Smooth muscle cell of the umbilical artery (primary cell): ENCODE measurements at places on chromosomes 1 and 21. TPM values are rescaled to one million over a fixed set of nuclear protein-coding genes. Genes with fewer than 3 reads are reported as not detected.

Gene RBP7
- not detected in 2 replicates for total RNA-seq

Gene LORICRIN
- total RNA-seq, result not detected in 2 replicates

Gene ETNK2
- total RNA-seq, result 0.60 and 1.5 TPM in 2 replicates

Gene ALPL
- 0.30 and 2.7 TPM in 2 replicates for total RNA-seq

Gene KRTAP7-1
- total RNA-seq, result not detected in 2 replicates

Gene CLCA4
- not detected in 2 replicates for total RNA-seq

Gene IRF6
- total RNA-seq, result 0.05 and 0.59 TPM in 2 replicates

Gene MEX3A
- total RNA-seq, result 3.3 and 7.4 TPM in 2 replicates

Gene CYP2J2
- under 0.01 and 0.32 TPM in 2 replicates for total RNA-seq

Gene OR14K1
- total RNA-seq, result not detected in 2 replicates

Gene GBP5
- not detected in 2 replicates for total RNA-seq

Gene TNNT2
- total RNA-seq, result not detected in 2 replicates

Gene RORC
- total RNA-seq, result not detected in 2 replicates

Gene ANGPTL7
- total RNA-seq, result 10.4 TPM in 1 of 2 replicates, not detected in the other

Gene PRR9
- 0.51 TPM in 1 of 2 replicates, not detected in the other for total RNA-seq

Gene CHML
- 9.2 and 17.5 TPM in 2 replicates for total RNA-seq

Gene ZBTB8A
- 7.2 and 8.0 TPM in 2 replicates for total RNA-seq

Gene PMF1
- 22.0 and 22.9 TPM in 2 replicates for total RNA-seq

Gene PTGER3
- under 0.01 and 1.2 TPM in 2 replicates for total RNA-seq

Gene MANEAL
- 0.30 and 0.69 TPM in 2 replicates for total RNA-seq

Gene LCE2A
- total RNA-seq, result not detected in 2 replicates

Gene COL8A2
- 9.2 and 19.6 TPM in 2 replicates for total RNA-seq

Gene DIO1
- total RNA-seq, result not detected in 2 replicates

Gene SLC1A7
- total RNA-seq, result not detected in 2 replicates

Gene PRAMEF2
- not detected in 2 replicates for total RNA-seq

Gene RC3H1
- 14.6 and 22.4 TPM in 2 replicates for total RNA-seq

Gene PROK1
- total RNA-seq, result not detected in 2 replicates

Gene TMEM81
- total RNA-seq, result 1.4 and 1.8 TPM in 2 replicates

Gene C1orf87
- not detected in 2 replicates for total RNA-seq

Gene ZNF683
- not detected in 2 replicates for total RNA-seq

Gene FALEC
- total RNA-seq, result not detected in 2 replicates

Gene CTNNBIP1
- total RNA-seq, result 22.3 and 33.9 TPM in 2 replicates

Gene SNX7
- total RNA-seq, result 49.6 and 61.4 TPM in 2 replicates

Gene SLC35F3
- 0.09 and 0.30 TPM in 2 replicates for total RNA-seq

Gene CFAP141
- not detected in 2 replicates for total RNA-seq

Gene KRTAP19-1
- total RNA-seq, result not detected in 2 replicates

Gene CYP4A22
- total RNA-seq, result not detected in 2 replicates

Gene PIGR
- total RNA-seq, result not detected in 2 replicates

Gene PTGFRN
- 13.1 and 31.5 TPM in 2 replicates for total RNA-seq

Gene MAP3K7CL
- total RNA-seq, result 3.9 and 12.8 TPM in 2 replicates

Gene SPATA1
- total RNA-seq, result 0.59 TPM in 1 of 2 replicates, not detected in the other

Gene NBL1
- total RNA-seq, result 57.9 and 99.5 TPM in 2 replicates

Gene CMPK1
- total RNA-seq, result 154 and 212 TPM in 2 replicates

Gene NCAM2
- 4.8 and 56.1 TPM in 2 replicates for total RNA-seq

Gene PCNT
- total RNA-seq, result 13.4 and 24.8 TPM in 2 replicates

Gene LMOD1
- 10.1 and 27.0 TPM in 2 replicates for total RNA-seq
